Regular cardiac myocyte (primary cell): ENCODE measurements at places on chromosomes 3 and 15. TPM values are rescaled to one million over a fixed set of nuclear protein-coding genes. Genes with fewer than 3 reads are reported as not detected.

The CCR3 gene
- total RNA-seq, result not detected in 2 replicates

The ACSBG1 gene
- under 0.01 TPM in 1 of 2 replicates, not detected in the other for total RNA-seq

The NCEH1 gene
- total RNA-seq, result 19.2 and 53.1 TPM in 2 replicates

The ENTPD3 gene
- 0.19 and 0.28 TPM in 2 replicates for total RNA-seq

The ANKUB1 gene
- total RNA-seq, result not detected in 2 replicates

The SPATA12 gene
- not detected in 2 replicates for total RNA-seq

The ASB14 gene
- not detected in 2 replicates for total RNA-seq

The CD47 gene
- total RNA-seq, result 80.3 and 97.8 TPM in 2 replicates

The STAB1 gene
- total RNA-seq, result 1.1 and 2.9 TPM in 2 replicates

The GOLGA6L4 gene
- total RNA-seq, result 0.19 and 1.1 TPM in 2 replicates

The ARL6IP5 gene
- 126 and 143 TPM in 2 replicates for total RNA-seq

The SERPINI1 gene
- 2.9 and 13.5 TPM in 2 replicates for total RNA-seq

The SERF2 gene
- 568 and 1,723 TPM in 2 replicates for total RNA-seq
